ENCODE measurements at places on chromosomes 1 and 21.

DNA sequence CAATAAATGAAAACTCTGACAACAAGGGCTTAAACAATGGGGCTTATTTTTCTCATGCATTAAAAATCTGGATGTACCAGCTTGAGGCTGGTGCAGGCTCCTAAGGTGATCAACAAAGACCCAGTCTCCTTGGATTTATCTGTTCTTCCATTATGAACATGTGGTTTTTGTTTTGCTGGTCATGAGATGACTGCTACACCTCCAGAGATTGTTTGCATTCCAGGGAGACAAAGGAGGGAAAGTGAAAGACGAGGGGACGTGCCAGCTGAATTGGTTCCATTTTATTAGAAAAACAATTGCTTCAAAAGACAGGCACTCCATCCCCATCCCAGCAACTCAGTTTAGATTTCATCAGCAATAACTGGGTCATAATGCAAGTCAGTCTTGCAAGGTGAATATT lies 90.9 kb upstream of the KCNK1 start:
- DNase-seq: no peak

- DNase-seq: no peak
These were observed 32.0 kb downstream of the PLXNA2 start for GRCh38 chr1:208211921-208212843.

- DNase-seq: no peak
These were observed 27.6 kb downstream of the ACBD3 start for GRCh38 chr1:226158983-226159382.

DNA sequence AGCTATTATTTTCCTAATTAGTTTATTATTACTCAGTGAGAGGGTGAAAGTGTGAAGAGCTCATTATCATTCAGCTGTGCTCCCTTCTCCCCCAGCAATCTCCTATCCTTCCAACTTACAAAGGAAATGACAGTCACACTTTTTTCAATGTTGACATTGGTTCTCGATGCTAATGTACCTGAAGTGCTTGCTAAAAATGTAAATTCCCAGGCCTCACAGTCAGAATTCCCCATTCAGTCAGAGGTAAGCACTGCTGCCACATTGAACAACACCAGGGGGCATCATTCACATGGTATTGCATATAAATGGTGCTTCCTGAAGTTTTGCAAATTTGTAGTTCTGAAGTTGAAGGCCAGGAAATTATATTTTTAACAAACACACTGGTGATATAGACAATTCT lies 132.7 kb upstream of the FOXD3 start:
- DNase-seq: no peak

DNA sequence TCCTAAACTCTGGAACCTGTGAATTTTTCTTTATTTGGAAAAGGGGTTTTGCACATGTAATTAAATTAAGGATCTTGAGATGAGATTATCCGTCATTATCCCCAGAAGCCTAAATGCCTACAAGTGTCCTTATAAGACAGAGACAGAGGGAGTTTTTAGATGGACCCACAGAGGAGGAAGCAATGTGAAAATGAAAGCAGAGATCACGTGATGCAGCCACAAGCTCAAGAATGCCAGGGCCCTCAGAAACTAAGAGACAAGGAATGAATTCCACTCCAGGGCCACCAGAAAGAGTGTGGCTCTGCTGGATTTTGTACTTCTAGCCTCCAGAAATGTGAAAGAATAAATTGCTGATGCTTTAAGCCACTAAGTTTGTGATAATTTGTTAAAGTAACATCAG lies 183.6 kb upstream of the UBE2U start:
- no peak for DNase-seq

- DNase-seq: no peak
These were observed 18.7 kb downstream of the UBL4B start for GRCh38 chr1:110130989-110131388.
